Testis (tissue), 5 donors: ENCODE measurements at places on chromosomes 3 and 15.

DNA sequence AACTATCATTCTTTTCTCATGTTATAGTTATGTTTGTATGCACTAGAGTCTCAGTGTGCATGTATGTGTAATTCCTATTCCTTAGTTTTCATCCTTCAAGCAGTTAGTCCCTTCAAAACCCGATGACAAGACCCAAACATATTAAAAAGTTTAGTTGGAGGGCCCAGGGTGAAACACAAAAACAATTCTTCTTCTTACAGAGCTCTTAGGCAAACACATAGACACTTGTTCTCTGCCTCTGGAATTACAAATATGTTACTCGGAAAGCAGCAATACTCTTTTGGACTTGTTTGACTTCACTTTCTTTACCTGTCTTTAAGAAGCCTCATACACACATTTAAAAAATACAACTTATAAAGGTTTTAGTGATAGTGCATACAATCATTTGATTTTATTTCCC is 763 bp upstream of the CNTN6 start:
- no peak for DNase-seq

GRCh38 chr15:57064033-57064432 is 145.6 kb downstream of the TCF12 start:
- no peak for DNase-seq

GRCh38 chr3:30974071-30974470 is 79.6 kb upstream of the GADL1 start:
- DNase-seq: no peak

DNA sequence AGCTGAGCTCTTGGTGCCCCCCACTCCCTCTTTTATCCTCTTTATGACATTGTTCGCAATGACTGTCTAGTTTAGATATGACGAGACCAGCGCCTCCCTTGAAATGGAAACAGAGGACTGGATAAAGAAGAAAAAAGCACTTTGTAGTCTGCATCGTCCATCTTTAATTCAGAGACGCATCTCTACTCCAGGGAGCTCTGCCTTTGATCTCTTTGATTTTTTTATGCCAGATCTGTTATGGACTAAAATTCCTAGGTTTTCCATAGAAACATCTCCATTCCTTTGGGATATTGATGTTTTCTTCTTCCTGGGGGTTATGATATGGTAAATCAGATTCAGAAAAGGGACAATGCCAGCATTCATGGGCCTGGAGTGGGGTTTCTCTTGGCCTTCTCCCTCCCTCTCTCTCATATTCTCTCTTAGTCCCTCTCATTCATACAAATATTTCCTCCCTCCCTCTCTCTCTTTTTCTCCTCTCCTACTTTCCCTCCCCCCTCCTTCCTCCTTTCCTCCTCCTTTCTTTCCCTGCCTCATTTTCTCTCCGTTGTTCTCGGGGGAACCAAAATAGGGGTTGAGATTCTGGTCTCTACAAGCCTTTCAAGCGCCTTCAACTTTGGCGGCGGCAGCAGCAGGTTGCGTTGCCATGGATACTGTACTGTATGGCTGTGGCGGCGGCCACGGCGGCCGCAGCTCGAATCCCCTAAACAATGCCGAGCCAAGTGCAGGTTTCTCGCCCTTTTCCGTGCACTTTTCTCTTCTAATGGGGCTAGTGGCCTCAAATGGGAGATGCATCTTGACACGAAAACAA is 45.5 kb downstream of the ZIC4 start:
- no peak for DNase-seq

GRCh38 chr3:186277268-186277909 is 84.6 kb downstream of the DGKG start:
- peak; percentile 36 for DNase-seq
